Stimulated activated CD8-positive, alpha-beta memory T cell treated with anti-CD3 and anti-CD28 coated beads, Interleukin-7, amount 100 ng/mL, for 1 hour (primary cell): ENCODE measurements at places on chromosomes 4 and X.

DNA sequence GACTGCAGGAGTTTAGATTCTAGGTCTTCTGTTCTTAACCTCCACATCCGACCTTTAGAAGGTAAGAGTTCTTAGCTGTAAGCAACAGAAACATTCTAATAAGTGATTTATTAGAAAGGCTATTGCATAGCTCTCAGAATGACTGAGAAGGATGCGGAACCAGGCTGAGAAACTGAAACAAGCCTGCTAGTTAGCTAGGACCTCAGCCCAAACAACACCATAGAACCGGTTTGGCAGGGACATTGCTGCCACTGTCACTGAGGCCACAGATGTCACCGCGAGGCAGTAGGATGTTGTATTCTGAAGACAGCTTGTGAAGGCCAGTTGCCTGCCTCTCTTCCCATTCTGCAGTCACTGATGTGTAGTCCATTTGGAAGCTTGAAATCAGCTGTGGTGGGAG is 160.0 kb upstream of the ARX start:
- DNase-seq, result no peak

DNA sequence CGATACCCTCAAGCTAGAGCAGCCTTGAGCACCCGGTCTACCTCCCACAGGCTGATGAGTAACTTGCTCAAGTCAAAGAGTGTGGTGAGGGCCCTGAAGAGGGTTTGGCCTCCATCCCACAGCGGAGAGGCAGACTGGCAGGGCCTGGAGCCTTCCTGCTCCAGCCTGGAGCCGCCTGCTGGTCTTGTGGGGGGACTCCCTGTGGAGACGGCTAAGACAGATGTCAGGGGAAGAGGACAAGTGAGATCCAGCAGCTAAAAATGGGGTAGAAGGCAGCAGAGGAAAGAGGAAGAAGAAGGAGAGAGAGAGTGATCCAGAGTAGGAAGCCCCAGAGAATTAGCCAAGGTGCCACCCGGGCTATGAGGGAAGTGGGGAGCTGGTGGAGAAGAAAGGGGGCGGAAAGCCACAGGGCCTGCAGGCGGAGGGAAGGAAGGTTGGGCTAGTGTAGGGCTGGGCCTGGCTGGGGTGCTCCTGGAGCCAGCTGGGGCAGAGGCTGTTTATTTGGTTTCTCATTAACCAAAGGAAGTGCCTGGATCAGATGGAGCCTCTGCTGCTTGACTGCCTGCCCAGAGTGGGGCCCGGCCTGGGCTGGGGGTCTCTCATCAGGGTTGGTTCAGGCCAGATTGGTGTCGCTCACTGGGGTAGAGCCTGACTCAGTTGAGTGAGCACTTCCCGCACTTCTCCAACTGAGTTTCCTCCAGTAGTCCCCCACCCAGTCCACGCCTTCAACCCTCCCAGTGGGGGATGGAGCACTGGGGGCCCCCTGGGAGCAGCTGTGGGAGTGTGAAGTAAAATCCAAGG is 14.2 kb downstream of the EFNB1 start:
- DNase-seq, result no peak

- no peak for DNase-seq
Observed at GRCh38 chr4:188492886-188493285, 353.6 kb downstream of the TRIML1 start.

DNA sequence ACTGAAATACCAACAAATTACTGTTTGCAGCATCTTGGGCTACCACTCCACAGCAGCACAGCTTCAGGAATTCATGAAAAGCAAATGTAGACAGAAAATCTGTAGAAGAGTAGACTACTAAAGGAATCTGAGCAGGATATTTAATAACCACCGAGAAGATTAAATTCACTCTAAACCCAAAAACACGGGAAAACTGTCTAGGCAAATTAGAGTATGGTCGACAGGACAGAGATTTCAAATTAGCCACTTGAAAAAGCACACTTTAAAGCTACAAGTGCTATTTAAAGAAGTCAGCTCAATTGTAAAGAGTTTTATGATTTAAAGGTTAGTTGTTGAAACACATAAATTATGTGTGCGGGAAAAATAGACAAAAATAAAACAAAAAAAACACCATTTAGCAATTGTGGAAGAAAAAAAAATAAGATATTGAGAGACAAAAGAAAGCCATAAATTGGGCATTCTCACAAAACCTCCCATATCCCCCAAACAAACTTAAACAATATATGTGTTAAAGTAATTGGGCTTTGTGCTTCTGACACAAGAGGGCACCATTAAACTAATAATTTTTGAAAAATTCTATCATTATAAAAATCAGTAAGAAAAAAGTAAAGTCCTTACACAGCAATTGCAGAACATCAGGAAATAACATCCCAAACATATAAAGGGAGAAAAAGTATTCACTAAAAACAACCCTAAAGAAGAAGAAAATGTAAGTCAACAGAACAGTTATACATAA is 880.8 kb downstream of the TECRL start:
- DNase-seq, result no peak

GRCh38 chrX:96102997-96103396 is 581.6 kb upstream of the DIAPH2 start:
- DNase-seq, result no peak

- no peak for DNase-seq
Observed at GRCh38 chrX:50818986-50819385, 5.0 kb upstream of the SHROOM4 start.
